ENCODE measurements at places on chromosomes 5 and 9.

GRCh38 chr5:170310256-170310926, 12.8 kb upstream of the LCP2 start:
- DNase-seq: no peak

GRCh38 chr9:8366161-8366926, 566.8 kb upstream of the DMAC1 start:
- DNase-seq: no peak

GRCh38 chr5:164784230-164784629, 1278.8 kb downstream of the MAT2B start:
- DNase-seq: no peak

GRCh38 chr9:120603591-120603990, 23.6 kb upstream of the CDK5RAP2 start:
- DNase-seq: no peak

- no peak for DNase-seq
These were observed 22.6 kb downstream of the CNTFR start for GRCh38 chr9:34566972-34567371.

DNA sequence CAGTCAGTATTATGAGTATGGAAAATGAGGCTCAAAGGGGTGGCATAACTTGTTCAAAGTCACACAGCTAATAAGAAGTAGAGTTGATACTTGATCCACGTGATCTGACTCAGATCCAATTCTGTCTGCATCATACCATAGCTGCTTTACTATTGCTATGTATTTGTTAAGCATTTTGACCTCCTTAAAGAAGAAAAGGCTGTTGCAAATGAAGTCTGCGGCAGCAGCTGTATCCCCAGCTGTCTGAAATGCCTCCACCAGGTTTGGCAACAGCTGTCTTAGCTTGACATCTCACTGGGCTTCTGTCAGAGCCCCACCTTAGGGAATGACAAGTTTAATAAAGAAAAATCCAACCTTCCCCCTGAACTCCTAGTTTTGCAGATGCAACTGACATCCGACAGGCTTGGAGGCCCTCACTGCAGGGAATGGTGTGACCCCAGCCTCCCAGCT, 75.6 kb upstream of the SLC44A1 start:
- DNase-seq: no peak

DNA sequence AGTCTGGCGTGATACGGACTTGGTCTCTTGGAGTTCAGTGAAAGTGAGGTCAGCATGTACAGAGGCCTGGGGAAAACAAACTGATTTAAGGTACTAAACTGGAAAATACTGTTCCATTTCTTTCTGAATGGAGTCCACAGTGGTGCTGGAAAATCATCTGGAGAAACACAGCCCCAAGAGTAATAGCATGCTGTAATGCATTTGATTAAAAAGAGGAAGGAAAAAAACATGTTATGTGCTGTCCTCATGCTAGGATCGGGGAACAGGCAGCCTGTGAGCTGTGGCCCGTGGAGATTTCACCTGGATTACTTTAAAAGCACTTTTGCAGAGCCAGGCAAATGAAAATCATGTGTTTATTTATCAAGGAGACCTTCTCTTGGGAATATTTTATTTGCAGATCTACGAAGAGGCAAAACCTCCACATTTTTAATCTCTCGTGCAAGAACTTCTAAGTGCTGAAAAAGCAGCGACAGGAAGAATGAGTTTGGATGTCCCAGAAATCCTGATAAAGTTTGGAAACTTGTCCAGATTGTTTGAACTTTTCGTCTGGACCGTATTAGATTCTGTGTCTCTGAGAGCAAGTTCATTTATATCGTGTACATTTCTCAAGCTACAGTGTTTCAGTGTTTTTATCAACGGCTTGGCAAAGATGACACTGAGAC, 228.8 kb downstream of the GAS1 start:
- no peak for DNase-seq

DNA sequence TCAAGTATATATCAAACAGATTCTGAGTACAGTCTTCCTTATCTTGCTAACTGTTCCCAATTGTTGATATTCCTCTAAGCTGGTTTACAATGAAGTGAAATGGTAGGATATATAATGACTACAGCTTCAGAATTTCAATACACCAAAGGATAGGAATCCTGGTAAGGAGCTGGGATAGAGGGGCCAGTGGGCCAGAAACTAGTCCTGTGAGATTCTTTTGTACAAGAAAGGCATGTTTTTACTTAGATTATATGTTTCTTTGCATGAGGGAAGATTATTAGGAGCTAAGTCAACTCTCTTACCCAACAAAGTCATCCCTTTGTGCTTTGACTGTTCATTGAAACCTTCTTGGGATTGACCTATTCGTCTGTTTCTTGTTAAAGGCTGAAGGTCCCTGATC, 435.7 kb downstream of the PLK2 start:
- DNase-seq: no peak

- DNase-seq: no peak
These were observed 298.0 kb downstream of the SPOCK1 start for GRCh38 chr5:137200906-137201700.

DNA sequence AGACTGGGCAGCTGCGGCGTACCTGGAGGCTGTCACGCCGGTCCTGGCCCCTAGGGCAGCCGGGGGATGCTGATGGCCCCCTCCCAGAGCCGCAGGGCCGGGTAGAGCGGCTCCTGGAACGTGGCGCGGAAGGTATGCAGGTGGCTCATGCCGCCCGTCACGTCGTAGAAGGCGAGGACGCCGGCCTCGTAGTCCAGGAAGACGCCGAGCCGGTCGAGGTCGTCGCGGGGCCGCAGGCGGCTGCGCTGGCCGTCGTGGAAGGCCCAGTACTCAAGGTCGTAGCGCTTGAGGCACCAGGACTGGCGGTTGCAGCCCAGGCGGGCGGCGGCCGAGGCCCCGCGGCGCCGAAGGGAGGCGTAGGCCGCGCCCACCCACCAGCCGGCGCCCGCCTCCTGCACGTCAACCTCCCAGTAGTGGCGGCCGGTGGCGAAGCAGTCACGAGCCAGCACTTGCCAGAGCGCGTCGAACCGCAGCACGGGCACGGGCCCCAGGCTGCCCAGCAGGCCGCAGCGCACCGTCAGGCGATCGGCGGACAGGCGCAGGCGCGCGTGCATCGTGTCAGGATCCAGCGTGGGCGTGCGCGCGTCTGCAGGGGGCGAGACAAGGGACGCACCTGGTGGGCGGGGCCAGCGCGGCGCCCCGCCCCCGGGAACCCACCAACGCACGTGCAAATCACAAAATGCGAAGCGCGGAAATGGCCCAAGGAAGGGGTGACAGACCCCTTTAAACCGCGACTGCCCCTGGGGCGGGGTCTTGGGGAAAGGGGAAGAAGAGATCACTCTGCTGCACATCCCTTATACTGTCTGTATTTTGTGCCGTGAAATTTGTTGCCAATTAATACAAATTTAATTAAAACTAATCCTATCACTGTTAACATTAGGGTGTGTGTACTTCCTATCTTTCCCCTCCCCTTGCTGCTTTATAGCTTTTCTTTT, 31.2 kb downstream of the NANS start:
- no peak for DNase-seq

GRCh38 chr9:3246241-3246640, 279.6 kb downstream of the RFX3 start:
- no peak for DNase-seq

DNA sequence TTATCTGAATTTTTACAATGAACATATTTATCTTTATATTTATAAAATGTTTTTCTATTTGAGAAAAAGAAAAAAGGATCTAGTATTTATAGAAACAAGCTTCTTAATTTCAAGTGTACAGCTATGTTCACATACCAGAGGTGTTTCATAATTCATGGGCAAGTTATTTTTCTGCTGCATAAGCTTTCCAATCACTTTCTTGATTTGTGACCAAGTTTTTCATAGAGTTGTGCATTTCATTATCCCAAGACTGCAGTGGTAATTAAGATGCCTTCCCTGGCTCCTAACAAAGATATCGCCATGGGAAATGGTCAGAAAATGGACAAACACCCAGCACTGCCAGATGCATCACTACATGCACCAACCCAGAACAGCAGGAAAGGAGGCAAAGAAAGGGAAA, 124.6 kb downstream of the GNAQ start:
- DNase-seq: no peak

- DNase-seq: no peak
These were observed 55.1 kb downstream of the PTCH1 start for GRCh38 chr9:95461448-95462248.

GRCh38 chr5:113510836-113511451, 2.5 kb upstream of the YTHDC2 start:
- DNase-seq: peak; percentile 38

- DNase-seq: peak; percentile 47
These were observed 99.6 kb downstream of the APBA1 start for GRCh38 chr9:69572611-69573010.

GRCh38 chr9:124507880-124508423, 753 bp upstream of the NR5A1 start:
- no peak for DNase-seq

- no peak for DNase-seq
These were observed 275.8 kb upstream of the RIOK2 start for GRCh38 chr5:97458851-97459250.

DNA sequence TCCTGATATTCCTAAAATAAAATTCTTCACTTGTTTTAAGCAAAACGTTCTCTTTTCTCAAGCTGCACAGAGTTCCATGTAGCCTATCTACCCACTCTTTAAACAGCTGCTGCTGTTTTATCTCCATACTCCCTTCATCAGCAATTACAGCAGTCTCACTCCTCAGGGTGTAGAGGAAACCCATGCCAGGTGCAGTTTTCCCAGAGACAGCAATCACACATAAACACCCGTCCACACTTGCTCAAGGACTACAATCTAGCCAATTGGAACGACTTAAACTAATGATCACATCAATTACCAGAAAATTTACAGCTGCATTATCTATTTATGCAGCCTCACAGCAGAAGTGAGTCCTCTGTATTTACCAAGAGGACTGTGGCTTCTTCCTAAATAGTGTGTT, 141.7 kb downstream of the HTR1A start:
- DNase-seq: no peak

DNA sequence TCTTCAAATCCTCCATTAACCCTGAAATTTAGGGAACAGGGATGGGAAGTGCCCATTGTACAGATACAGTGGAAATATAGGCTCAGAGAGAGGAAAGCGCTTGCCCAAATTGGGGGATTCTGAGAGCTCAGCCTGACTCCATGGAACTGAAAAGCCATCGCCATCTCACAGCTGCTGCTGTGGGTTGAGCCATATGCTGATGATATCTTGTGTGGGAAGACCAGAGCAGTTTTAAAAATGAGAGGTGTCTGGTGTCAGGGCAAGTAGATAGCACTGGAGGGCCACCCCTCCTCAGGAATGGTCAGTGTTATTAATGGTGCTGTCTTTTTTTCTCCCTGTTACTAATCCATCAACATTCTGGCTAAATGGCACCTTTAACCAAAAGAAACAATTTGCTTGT, 50.9 kb upstream of the C5orf58 start:
- DNase-seq: no peak

DNA sequence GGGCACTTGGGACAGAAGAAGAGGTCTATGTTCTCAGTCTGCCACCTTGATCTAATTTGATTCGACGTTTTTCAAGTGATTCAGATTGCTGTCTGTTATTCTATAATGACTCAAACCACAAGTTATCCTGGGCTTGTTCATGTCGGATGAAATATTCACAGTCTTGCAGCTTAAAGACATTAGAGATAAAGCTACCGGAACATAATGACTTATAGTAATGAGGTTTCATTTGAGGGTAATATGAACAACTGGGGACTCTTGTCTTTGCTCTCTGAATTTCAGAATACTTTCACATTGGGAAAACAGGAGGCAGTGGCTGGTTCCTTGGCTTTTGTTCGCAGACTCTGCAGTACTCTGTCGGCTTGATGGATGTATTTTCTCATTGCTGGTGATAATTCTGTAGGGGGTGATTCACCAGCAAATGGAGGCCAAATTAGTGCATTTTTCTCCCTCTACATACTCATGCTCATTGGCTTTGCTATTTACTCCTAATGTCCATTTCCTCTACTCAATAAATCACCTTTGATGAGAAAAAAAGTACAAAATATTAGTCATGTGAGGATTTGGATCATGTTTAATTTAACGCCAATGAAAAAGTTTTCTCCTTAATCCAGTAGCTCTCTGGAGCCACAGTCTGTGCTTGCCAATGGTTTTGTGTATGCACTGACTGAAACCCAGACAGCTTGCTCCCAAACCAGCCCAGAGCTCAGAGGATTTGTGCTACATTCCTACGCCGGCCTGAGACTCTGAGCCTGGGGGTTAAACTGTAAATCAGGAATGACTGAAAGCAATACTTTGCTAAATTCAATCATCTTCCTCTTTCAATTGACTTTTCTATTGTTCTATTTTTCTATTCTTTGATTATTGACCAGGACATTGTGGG, 154.7 kb upstream of the ANKH start:
- peak; percentile 64 for DNase-seq

GRCh38 chr5:111016801-111017200, 54.7 kb upstream of the TSLP start:
- peak; percentile 75 for DNase-seq

GRCh38 chr9:79682076-79682736, 110.4 kb downstream of the TLE4 start:
- peak; percentile 10 for DNase-seq

DNA sequence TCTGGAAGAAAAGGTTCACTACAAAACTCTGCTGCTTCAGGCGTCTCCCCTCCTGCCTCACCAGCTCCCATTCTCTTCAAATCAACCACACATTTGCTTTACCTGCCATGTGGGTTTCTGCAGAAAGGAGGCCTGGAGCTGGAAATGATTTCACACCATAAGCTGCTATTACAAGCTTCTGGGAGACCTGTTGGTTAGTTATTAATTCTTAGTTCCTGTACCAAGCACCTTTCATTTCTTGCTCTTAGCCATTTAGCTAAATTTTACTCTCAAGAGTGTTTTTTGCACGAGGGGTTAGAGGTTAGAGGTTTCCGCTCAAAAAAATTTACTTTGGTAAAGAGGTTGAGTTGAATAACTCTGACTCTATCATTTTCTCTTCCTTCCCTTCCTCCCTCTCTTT, 70.3 kb downstream of the MAP1B start:
- DNase-seq: no peak

GRCh38 chr5:171614971-171615653, 170.5 kb upstream of the SMIM23 start:
- no peak for DNase-seq

GRCh38 chr5:159944056-159944600, 27.8 kb downstream of the ADRA1B start:
- no peak for DNase-seq

DNA sequence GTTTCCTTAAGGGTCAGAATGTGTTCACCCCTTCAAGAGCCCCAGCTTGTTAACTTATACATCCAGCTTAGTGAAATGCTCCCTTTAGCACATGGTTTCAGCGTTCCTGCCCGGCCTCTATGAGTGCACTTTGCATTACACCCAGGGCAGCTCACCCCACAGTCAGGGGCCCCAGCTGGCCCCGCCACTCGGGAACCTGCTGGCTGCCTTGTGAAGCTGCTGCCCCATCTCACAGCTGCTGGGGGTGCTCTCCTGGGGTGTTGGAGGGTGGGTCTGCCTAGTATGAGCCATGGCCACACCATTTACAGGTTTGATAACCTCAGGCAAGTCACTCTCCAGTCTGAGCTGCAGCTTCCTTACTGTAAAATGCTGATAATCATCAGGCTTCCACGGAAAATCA, 32.2 kb downstream of the HRH2 start:
- DNase-seq: no peak

GRCh38 chr9:121744002-121744686, 92.7 kb downstream of the DAB2IP start:
- DNase-seq: no peak
